ENCODE measurements at places on chromosomes 7 and 10. TPM values are rescaled to one million over a fixed set of nuclear protein-coding genes. Genes with fewer than 3 reads are reported as not detected.

TMEM176A gene
- not detected for total RNA-seq

UCMA gene
- total RNA-seq = not detected

HACD1 gene
- total RNA-seq = 39.8 TPM

FAM25G gene
- total RNA-seq = not detected

SNCG gene
- total RNA-seq = 4.4 TPM

PLAC9 gene
- total RNA-seq = not detected

HOXA2 gene
- total RNA-seq = 0.51 TPM

NYAP1 gene
- total RNA-seq = 0.23 TPM

OR6V1 gene
- total RNA-seq = not detected

VPS41 gene
- total RNA-seq = 43.0 TPM

LHFPL3 gene
- total RNA-seq = not detected

SH2D4B gene
- not detected for total RNA-seq

SPAG6 gene
- total RNA-seq = not detected

SFTPA1 gene
- total RNA-seq = not detected

SLC18A2 gene
- total RNA-seq = not detected

SPDYE2B gene
- total RNA-seq = not detected

IDI2 gene
- not detected for total RNA-seq

NDUFB8 gene
- total RNA-seq = 133 TPM

NAT16 gene
- total RNA-seq = not detected

ERV3-1 gene
- total RNA-seq = 13.7 TPM

CAMK2G gene
- total RNA-seq = 16.4 TPM

TMEM196 gene
- total RNA-seq = not detected

HEPACAM2 gene
- total RNA-seq = not detected

CFAP70 gene
- total RNA-seq = 0.45 TPM

HOXA3 gene
- 4.6 TPM for total RNA-seq

STOX1 gene
- 0.58 TPM for total RNA-seq

LLCFC1 gene
- not detected for total RNA-seq

PALS2 gene
- total RNA-seq = 20.3 TPM

PLEKHS1 gene
- not detected for total RNA-seq

GIMAP5 gene
- not detected for total RNA-seq

GCK gene
- total RNA-seq = not detected

CTAGE4 gene
- total RNA-seq = 0.06 TPM

TMEM168 gene
- 13.7 TPM for total RNA-seq

FAM25C gene
- total RNA-seq = not detected

THNSL1 gene
- total RNA-seq = 6.0 TPM

Data from LHCN-M2 (cell line).